ENCODE measurements at places on chromosomes 7 and 10. TPM values are rescaled to one million over a fixed set of nuclear protein-coding genes. Genes with fewer than 3 reads are reported as not detected.

The ZNF783 gene
- total RNA-seq = 17.0 TPM

The XRCC2 gene
- total RNA-seq = 0.12 TPM

The PTF1A gene
- not detected for total RNA-seq

The ADO gene
- 28.4 TPM for total RNA-seq

The TAF3 gene
- total RNA-seq = 2.3 TPM

The FZD1 gene
- 43.6 TPM for total RNA-seq

The GJD4 gene
- total RNA-seq = 0.16 TPM

The RNF148 gene
- 0.36 TPM for total RNA-seq

The PAX4 gene
- not detected for total RNA-seq

The ADAMTS14 gene
- 15.6 TPM for total RNA-seq

The ELFN1 gene
- 36.8 TPM for total RNA-seq

The HOXA5 gene
- total RNA-seq = not detected

The PIK3AP1 gene
- total RNA-seq = not detected

The LIPJ gene
- not detected for total RNA-seq

The SLC26A5 gene
- total RNA-seq = not detected

The MAGI2 gene
- 13.8 TPM for total RNA-seq

The PPP2R2D gene
- total RNA-seq = 25.8 TPM

The SH2D4B gene
- total RNA-seq = not detected

The NUTM2A gene
- 0.49 TPM for total RNA-seq
